ENCODE measurements at places on chromosomes 3 and 15.
A peak's percentile ranks its signal among the peaks of the same experiment; 100 is the strongest.

DNA sequence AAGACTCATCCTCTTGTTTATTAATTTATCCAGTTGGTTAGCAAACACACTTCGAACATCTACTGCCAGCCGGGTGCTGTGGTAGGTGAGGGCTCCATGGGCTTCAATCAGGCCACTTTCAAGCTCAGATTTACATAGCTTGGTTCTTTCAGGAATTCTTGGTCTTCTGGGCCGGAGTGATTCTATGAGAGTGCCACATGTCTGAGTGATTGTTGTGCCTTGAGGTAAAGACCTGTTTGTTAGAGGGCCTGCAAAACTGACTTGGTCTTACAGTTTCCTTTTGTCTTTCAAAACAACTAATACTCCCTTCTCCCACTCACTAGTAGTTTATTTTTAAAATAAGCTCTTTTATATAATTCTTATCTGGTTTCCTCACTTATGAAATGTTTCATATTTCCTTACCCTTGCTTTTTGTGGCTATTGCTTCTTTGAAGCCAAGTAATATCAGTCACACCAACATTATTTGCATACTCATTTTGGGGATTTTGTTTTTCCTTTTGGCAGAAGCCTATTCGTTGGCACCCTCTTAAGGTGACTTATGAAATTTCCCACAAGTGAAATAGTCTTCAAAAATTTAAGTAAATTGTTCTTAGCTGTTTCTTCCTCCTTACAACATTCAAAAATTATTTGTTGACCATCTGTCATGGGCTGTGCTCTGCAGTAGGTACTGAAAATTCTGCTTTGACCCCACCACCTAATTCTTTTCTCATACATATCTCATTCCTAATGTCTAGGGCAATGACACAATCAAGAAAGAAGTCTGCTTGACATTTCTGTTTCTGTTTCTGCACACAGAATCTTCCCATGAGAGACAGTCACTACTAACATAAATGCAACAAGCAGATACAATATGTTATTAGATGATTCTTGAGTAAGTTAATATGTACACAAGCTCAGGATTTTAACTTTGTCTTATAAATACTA lies 120.2 kb downstream of the LRRC28 start:
- no peak for DNase-seq

DNA sequence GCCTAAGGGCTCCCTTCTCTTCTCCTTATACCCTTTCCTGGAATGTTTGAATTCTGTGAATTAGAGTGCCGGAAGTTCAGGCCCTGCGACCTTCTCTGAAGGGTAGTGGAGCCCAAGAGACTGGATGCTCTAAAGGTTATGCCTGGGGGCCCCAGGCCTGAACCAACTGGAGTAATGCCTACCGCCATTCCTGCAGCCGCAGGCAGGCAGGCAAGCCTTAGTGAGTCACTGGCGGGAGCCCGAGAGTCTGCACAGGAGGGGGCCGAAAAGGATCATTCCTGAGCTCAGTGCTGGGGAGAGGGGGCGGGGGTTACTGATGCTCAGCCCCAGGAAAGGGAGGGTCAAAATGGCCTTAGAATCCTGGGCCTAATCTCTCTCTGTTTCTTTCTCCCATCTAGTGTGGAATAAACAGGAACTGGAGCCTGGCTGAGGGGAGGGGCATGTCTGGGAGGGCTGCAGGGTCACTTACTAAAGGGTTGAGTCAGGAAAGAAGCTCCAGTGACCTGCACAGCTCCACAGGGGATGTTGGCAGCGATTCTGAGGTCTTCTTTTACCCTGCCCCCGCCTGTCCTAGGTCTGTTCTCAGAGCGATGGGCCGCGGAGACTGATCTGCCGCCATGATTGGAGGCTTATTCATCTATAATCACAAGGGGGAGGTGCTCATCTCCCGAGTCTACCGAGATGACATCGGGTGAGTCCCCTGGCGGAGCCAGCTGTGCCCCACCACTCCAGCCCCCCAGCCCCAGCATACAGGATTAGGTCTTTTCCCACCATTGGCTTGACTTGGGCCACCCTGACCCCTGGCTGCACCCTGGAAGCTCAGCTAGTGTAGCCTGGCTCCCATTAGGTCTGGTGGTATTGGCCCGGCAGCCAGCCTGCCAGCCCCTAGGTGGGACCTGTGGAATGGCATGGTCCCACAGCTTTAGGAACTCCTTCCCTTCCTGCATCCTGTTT lies 2.0 kb downstream of the AP2M1 start:
- no peak for DNase-seq

- DNase-seq = no peak
Observed at GRCh38 chr3:82973791-82974190, 1212.3 kb upstream of the GBE1 start.

DNA sequence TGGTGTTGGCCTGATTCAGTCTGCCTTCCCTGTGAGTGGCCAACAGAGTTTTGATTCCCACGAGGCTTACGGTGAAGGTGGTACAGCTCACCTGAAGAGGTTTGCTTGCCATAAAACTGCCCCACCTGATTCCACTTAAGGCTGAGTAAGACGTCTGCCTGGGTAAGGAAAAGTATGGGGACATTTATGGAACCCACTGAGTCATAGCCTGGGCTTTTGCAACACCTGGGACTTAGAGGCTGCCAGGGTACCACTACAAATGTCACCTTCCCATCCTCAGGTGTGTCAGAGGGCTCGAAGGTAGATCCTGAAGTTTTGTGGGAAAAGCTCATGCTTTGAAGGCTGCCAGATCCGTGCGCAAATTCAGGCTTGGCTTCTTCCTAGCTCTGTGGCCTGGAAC lies 56.9 kb upstream of the SLCO2A1 start:
- no peak for DNase-seq

DNA sequence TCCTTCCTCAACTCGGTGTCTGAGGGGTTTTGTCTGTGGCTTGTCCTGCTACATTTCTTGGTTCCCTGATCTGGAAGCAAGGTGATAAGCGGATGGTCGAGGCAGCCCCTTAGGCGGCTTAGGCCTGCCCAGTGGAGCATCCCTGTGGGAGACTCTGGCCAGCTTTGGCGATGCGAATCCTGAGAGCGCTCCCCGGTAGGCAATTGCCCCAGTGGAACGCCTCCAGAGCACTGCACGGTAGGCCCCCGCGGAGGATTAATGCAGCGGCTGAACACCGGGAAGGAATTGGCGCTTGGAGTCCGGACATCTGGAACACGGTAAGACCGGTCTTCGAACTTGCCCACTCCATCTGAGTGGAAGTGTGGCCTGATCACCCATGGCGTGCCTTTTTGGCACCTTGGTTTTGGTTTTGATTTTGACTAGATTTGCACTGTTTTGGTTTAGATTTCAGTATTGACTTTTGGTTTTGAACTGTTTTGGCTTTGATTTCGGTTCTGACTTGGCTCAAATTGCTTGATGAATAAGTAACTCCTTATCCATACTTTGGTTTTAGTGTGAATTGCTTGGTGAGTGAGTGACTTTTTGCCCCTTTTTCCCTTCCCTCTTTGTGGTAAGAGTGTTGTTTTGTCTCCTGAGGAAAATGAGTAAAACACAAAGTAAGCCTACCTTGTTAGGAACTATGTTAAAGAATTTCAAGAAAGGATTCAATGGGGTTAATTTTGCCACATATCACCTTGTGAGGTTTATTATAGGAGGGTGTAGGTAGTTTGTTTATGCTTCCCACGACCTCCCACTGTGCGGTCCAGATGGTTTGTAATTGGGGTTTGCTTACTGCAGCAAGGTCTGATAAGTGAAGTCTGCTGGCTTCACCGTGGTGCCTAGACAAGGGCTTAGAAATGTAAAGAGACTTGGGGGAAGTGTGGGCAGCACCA lies 27.1 kb upstream of the GPR156 start:
- DNase-seq = no peak

GRCh38 chr15:71934446-71934845 lies 124.1 kb downstream of the NR2E3 start:
- no peak for DNase-seq

GRCh38 chr3:147099076-147099475 lies 307.3 kb downstream of the ZIC4 start:
- no peak for DNase-seq

- no peak for DNase-seq
Observed at GRCh38 chr3:52860424-52860768, 25.6 kb upstream of the MUSTN1 start.

DNA sequence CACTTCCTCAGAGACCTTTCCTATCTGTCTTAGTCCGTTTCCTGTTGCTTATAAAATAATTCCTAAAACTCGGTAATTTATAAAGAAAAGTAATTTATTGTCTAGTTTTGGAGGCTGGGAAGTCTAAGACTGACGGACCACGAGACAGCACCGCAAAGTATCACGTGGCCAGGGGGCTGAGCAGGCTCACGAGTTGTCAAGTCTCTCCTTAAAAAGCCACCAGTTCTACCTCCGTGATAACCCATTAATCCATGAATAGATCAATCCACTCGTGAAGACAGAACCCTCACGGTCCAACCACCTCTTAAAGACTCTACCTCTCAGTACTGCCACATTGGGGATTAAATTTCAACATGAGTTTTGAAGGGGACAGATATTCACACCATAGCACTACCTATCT lies 821 bp downstream of the LINS1 start:
- peak; percentile 40 for DNase-seq

- DNase-seq = no peak
Observed at GRCh38 chr3:54356261-54357045, 234.1 kb downstream of the CACNA2D3 start.

- no peak for DNase-seq
Observed at GRCh38 chr3:74842649-74843048, 228.2 kb upstream of the CNTN3 start.

DNA sequence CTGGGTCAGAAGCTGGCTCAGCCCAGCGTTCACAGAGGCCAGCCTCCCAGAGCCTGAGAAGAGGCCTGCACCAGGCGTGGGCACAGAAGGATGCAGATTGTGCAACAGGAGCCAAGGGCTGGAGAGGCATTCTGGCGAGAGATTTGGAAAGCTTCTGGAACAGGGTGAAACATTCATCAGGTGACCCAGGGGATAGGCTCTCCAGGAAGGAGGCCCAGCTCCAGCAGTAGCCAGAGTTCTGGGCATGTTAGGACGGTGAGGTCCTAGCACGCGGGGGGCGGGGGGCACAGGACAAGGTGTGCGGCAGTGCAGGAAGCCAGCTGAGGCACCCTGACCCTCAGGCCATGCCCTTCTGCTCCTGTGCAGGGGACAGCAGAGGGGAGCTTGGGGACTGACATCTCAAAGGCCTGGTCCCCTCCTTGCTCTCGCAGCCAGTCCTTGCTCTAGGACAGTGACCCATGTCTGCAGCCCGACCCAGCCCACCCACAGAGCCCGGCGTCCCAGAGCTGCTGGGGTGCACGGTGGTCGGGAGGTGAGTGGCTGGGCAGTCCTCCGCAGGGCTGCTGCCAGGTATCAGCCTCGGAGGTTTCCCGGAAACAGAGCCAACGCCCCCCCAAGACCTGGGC lies 111.7 kb upstream of the KLF13 start:
- no peak for DNase-seq

DNA sequence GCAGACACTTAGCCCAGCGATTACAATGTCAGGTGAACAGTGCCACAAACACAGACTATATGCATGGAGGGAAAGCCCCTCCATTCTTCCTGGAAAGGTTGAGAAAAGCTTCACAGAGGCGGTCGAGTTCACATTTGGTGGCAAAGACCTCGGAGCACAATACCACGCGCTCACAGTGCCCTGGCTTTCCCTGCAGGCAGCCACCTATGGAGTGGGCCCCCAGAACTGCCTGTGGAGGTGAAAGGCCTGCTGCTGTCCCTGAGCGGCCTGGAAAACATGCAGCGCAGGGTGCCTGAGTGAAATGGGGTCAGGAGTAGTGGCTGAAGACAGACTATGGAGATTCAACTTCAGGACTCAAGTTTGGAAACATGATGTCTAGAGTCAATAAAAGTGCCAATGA lies 26.9 kb downstream of the PDIA5 start:
- no peak for DNase-seq

DNA sequence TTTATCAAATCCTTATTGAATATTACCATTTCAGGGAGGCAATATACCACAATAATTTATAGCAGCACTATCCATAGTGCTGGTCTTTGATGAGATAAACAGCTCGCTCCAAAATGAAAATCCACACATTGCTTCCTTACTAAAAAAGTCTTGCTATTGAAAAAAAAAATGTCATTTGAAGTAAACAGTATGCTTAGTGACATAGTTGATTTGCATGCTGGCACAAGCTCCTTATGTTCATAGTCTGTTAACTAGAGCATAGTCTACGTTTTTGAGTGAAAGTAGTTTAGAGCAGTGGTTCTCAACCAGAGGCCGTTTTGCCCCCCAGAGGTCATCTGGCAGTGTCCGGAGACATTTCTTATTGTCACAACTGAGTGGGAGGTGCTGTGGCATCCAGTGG lies 249.4 kb upstream of the PDZRN3 start:
- DNase-seq = no peak

GRCh38 chr15:80568298-80568697 lies 126.8 kb upstream of the ABHD17C start:
- no peak for DNase-seq

DNA sequence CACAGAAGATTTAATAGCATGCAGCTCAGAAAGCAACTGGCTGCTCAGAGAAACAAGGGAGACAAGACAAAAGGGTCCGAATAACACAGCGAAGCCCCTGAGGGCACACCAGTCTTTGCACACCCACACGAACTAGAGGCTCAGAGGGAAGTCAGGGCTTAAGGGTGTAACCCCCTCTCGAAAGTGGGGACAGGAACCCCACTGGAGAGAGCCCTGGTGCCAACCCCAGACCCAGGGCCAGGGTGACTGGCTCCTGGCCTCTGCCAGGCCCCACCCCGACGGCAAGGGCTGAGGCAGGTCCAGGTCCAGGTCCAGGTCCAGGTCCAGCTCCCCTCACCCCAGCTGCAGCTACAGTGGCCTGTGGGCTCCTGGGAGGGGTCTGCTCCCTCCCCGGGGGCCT lies 10.5 kb upstream of the PRR23E start:
- no peak for DNase-seq

DNA sequence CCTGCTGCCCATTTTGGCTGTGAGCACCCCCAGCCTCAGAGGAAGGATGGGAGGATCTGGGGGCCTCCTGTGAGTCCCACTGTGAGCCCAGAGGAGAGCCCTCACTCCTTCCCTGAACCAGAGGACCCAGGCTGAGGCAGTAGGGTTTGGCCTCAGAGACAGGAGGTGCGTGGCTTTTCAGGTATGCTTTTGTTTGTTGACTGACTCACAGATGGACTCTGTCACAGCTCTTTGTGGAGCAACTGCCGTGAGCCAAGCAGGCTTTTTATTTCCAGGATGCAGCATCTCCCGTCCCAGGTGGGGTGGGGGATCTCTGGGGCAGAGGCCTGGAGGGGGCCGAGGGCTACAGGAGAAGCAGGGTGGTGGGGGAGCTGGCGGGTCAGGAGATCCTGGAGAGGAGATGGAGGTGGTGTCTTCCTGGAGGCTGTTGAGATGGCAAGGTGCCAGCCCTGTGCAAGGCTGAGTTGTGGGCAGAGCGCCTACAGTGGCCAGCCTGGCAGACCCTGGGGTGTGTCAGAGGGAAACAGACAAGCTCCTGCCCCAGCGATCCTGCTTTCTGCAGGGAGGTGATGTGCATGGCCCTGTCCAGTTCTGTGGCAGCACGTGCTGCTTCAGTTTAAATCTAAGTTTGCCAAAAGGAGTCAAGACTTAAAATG lies 24.0 kb downstream of the PLXNA1 start:
- DNase-seq = no peak
